ENCODE measurements at places on chromosomes 7 and 10. TPM values are rescaled to one million over a fixed set of nuclear protein-coding genes. Genes with fewer than 3 reads are reported as not detected.

DNA sequence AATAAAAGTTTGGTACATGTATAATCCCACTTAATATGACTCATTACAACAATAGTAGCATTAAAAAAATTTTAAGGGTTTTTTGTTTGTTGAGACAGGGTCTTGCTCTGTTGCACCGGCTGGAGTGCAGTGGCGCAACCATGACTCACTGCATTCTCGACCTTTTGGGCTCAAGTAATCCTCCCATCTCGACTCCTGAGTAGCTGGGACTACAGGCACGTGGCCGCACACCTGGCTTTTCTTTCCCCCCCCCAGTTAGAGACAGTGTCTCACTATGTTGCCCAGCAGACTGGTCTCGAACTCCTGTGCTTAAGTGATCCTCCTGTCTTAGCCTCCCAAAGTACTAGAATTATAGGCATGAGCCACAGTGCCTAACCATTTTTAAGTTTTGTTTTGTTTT is 40.7 kb downstream of the KMT2C start:
- no peak for DNase-seq

GRCh38 chr7:26101361-26102151 is 50.4 kb upstream of the NFE2L3 start:
- no peak for DNase-seq

DNA sequence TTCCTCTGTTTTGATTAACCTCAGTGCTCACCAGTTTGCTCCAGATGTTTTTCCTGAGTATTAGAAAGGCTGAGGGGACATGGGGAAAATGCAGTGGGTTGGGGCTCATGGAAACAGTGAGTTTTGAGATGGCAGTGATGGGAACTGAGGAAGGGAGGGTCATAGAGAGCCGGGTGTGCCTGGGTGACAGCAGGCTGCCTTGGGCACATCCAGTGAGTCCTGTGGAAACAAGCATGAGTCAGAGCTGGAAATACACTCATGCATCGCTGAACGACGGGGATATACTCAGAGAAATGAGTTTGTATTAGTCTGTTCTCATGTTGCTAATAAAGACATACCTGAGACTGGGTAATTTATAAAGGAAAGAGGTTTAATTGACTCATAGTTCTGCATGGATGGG is 202.2 kb downstream of the TMEM178B start:
- no peak for DNase-seq

Gene ZNF239
- total RNA-seq, result 0.75 TPM

- DNase-seq, result peak; percentile 73
Measured at GRCh38 chr10:102230861-102231356, 4.8 kb downstream of the ELOVL3 start.

- DNase-seq, result no peak
Measured at GRCh38 chr7:112086496-112087254, 119.5 kb downstream of the DOCK4 start.

DNA sequence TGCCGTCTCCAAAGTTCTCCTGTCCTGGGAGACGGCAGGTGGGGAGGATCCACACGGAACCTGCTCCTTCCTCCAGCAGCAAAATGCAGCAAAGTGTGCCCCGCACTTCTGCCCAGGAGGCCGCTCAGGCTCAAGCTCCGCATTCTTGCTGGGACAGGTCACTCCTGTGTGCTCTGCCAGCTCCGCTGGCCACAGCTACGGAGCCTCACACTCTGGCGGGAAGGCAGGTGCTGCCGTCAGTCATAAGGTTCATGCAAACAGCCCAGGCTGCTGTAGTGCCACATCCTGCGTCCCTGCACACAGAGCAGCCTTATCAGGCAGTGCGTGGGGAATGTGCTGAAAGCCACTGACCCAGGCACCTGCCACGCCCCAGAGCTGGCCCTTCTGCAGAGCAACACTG is 22.4 kb downstream of the ADGRA1 start:
- no peak for DNase-seq

Data from CD8-positive, alpha-beta T cell (primary cell).